Prostate gland (tissue), 2 donors: ENCODE measurements at places on chromosomes 6 and 20. TPM values are rescaled to one million over a fixed set of nuclear protein-coding genes. Genes with fewer than 3 reads are reported as not detected.

Gene GSTA2
- 72.0 TPM for total RNA-seq

Gene OR2B6
- total RNA-seq, result not detected

Gene OXT
- total RNA-seq, result not detected

- no peak overlapping the region for H3K27ac ChIP-seq
- no peaks in the 10 kb centered on the region for H3K4me1 ChIP-seq
- no peaks in the 10 kb centered on the region for H3K36me3 ChIP-seq
- no peaks in the 10 kb centered on the region for H3K27me3 ChIP-seq
- no peak overlapping the region for H3K4me3 ChIP-seq
- no peak for DNase-seq
Measured at GRCh38 chr6:167717455-167717854, 109.3 kb upstream of the AFDN start.
